ENCODE measurements at places on chromosomes 5 and 9. TPM values are rescaled to one million over a fixed set of nuclear protein-coding genes. Genes with fewer than 3 reads are reported as not detected.

DNA sequence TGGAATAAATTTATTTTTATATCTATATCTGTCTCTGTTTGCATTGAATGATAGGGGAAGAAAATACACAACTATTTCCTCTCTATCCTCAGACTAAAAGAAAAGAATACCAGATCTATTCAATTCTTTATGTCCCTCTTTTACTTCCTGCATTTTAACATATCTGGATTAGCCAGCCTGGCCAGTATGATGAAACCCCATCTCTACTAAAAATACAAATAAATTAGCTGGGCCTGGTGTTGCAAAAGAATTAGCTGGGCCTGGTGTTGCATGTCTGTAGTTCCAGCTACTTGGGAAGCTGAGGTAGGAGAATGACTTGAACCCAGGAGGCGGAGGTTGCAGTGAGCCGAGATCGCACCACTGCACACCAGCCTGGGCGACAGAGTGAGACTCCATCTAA lies 182.0 kb downstream of the LURAP1L start:
- DNase-seq, result no peak

DNA sequence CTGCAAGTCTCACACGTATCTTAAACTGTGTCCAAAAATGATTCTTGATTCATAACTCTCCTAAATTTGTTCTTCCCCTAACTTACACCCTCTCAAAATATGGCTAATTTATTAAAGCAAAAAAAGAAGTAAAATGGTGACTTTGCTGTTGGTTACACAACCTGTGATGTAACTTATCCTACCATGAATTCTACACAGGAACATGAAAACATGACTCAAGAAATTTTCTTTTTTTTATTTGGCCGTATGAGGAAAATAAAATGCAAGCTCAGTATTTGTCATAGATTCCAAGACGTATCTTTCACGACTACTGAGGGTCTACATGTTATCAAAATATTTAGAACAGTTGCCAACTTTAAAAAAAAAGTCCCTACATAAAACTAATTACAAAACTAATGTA lies 9.2 kb downstream of the LIFR start:
- no peak for DNase-seq

- no peak for DNase-seq
Observed at GRCh38 chr9:752681-753200, 88.8 kb upstream of the DMRT1 start.

GRCh38 chr9:17695482-17695881 lies 116.6 kb downstream of the SH3GL2 start:
- DNase-seq, result no peak

GRCh38 chr9:136244122-136244968 lies 1.3 kb downstream of the QSOX2 start:
- DNase-seq, result no peak

- no peak for DNase-seq
Observed at GRCh38 chr9:21060919-21061561, 16.7 kb downstream of the IFNB1 start.

Gene GDA
- 5.5 TPM for total RNA-seq

Gene EXD3
- 8.4 TPM for total RNA-seq

Gene MRRF
- 41.8 TPM for total RNA-seq

Gene NAIP
- total RNA-seq, result 3.0 TPM

Gene HAVCR1
- not detected for total RNA-seq

Gene RANBP17
- 4.2 TPM for total RNA-seq

Gene PLAC8L1
- 0.56 TPM for total RNA-seq
